Suppressor macrophage (primary cell): ENCODE measurements at places on chromosomes 11 and 22.

DNA sequence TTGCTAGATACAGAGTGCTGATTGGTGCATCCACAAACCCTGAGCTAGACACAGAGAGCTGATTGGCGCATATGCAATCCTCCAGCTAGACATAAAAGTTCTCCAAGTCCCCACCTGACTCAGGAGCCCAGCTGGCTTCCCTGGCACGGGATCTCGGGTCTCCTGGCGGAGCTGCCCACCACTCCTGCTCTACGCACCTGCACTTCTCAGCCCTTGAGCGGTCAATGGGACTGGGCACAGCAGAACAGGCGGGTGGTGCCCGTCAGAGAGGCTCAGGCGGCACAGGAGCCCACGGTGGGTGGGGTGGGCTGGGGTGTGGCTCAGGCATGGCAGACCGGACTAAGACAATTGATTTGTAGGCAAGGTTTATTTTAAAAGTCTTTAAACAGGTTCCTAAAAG is 1365.5 kb downstream of the FAM181B start:
- DNase-seq: no peak

DNA sequence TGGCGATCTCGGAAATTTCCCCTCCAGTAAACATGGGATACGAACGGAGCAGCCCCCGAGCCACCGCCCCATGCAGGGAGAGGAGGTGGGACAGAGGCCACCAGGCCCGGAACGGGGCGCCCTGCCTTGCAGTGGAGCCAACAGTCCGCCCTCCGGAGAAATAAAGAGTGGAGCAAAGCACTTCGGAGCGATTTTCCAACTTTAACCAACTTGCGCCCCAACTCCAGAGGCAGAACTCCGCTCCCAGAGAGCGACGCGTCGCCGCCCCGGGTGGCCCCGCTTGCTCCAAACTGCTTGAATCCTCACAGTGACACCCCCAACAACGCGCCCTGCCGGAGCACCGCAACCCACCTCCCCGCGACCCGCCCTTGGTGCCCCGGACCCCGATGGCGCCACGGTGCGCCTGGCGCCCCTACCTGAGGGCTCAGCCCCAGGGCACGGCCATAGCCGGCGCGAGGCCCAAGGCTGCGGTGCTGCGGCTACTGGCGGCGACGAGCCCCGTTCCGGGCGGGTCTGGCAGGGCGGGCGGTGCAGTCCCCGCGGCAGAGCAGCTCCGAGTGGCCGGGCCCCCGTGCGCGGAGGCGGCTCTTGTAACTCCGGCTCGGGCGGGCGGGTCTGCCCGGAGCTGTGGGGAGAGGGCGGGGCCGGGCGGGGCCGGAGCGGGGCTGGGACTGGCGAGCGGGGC is at the start of gene AHNAK:
Gene AHNAK (minus strand): TSS at position 563 of the 685 bp plus-strand sequence. CDS start 10,708 bp downstream, outside the sequence.
- peak; percentile 93 for DNase-seq

- DNase-seq: no peak
Observed at GRCh38 chr11:69129647-69130046, 26.1 kb upstream of the SMIM38 start.

DNA sequence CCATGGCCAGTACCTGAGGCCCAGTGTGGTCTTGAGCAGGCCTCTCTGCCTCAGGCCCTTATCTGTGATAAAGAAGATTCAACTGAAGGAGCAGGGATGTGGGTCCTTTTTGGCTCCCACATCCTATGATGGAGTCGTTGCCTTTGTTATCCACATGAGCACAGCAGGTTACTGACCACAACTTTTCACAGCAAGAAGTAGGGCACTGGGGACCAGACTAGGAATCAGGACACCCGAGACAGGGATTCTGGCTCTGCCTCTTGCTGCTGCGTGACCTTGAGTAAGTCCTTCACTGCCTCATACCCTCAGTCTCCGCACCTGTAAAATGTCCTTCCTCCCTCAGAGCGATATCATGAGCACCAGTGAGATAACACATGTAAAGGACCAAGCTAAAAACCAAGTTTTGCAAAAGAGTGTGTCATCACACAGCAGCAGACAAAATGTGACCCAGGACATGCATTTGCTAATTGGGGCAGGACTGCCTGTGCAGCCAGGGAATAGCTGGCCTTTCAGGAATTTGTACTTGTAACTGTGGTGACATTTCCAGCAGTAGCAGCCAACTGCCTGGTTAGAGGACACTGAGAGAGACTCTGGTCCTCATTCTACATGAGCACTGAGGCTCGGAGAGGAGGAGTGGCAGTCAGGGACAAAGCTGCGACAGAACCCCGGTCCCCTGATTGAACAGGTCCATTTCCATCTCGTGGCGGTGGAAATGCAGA is 13.2 kb upstream of the SMIM35 start:
- DNase-seq: no peak

DNA sequence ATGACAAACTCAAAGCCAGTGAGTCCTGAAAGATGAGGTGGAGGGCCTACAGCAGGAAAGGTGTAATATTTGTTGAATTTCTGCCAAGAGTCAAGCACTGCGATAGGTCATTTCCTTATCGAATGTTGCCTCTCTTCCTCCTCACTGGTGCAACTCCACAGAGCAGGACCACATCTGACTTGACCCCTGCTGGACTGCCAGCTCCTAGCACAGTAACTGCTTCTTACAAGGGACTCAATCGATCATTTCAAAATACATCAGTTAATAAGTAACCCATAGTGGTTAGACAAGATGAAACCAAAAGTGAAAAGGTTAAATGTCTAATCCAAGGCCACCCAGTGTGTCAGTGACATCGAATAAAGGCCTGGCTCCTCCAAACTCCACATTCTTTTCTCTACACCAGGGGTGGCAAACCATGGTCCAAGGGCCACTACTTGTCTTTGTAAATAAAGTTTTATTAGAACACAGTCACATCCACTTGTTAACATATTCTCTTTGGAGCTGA is 98.5 kb upstream of the CSNK2A3 start:
- no peak for DNase-seq

- no peak for DNase-seq
Observed at GRCh38 chr11:111357150-111358037, 21.7 kb downstream of the POU2AF1 start.

- DNase-seq: no peak
Observed at GRCh38 chr11:71170624-71171423, 81.6 kb downstream of the SHANK2 start.

DNA sequence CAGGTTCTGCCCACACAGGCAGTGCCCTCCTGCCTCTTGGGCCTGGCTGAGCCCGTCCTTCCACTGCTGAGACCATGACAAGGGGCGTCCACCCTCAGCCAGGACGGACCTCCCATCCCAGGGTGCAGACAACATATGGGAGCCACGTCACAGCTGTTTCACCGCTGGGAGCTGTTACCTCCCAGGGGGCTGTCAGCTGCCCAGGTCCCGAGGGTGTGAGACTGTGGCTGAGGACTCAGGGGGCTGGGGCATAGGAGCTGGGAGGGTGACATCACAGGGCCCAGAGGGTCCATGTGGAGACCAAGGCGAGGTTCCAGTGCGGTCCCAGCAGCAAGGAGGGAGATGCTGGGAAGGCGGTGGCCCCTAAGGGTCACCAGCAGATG is 17.9 kb upstream of the CTSD start:
- no peak for DNase-seq

DNA sequence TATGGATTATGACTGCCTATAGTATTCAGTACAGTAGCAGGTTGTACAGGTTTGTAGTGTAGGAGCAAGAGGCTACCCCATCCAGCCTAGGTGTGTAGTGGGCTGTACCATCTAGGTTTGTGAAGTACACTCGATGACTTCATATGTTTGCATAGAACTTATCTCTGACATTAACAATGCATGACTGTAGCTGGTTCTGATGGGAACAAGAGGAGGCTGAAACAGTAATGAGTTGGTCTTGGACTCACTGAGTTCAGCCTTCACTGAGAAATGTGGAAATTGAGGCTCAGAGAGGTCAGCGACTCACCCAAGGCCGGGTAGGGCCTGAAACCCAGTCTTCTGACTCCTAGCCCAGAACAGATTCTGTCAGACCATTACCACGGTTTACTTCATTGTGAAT is 13.0 kb downstream of the MYO7A start:
- no peak for DNase-seq

- no peak for DNase-seq
Observed at GRCh38 chr11:76699451-76700091, 29.0 kb upstream of the LRRC32 start.

DNA sequence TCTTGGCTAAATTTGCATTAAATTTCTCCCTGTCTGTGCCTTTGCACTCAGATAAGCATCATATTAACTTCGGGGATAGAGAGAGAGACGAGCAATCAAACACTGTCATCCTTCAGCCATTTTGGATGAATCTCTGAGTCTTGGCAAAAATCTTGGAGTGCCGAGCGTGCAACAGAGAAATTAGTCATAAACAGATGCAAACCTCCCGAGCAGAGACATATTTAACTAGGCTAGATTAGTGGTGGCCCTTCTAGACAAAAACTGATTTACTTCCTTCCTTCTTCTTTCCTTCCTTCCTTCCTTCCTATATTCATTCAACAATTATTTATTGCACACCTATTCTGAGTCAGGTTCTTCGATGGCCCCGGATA is 114.4 kb upstream of the BLID start:
- no peak for DNase-seq

- DNase-seq: no peak
Observed at GRCh38 chr22:44001521-44001920, 22.6 kb upstream of the PARVB start.

- DNase-seq: no peak
Observed at GRCh38 chr11:66739983-66740382, 11.0 kb upstream of the SPTBN2 start.

DNA sequence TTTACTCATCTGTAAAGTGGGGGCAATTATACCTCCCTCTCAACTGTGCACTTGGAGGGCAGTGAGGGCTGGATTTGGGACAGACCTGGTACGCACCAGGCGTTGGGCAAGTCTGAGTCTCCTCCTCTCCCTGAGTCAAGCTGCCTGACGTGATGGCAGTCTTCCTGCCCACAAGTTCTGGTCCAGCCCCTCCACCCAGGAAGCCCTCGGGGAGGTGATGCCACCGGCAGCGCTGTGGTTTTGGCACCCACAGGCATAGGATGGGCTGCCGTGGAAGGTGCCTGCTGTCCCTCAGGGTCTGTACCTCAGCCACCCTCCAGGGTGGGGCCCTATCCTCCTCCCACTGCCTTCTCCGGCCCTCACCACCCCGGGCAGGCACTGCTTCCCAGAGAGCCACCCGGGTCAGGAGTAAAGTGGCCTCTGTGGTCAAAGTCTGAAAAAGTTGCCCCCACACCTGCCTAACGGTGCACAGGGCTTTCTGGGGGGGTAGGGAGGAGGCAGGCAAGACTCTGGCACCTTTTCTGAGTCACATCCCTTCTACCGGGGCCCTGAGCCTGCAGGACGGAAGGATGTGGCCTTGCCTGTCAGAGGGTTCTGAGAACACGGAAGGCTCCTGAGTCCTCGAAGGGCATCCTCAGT is 6.5 kb upstream of the APOBEC3H start:
- no peak for DNase-seq

DNA sequence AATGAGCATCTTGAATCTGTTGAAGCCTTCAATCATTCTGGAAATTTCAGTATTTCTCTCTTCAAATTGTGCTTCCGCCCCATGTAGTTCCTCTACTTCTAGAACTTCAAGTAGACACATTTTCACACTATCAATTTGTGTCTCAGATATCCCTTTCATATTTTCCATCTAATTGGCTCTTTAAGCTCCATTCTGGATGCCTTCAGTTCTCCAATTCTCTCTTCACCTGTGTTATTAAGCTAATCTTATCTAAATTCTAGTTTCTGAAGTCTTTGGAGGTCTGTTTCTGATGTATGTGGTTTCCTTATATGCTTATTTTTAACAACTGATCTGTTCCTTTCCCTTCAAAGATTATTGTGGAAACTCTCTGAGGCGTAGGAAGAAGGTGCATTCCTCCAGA is 36.3 kb downstream of the CSTF3 start:
- no peak for DNase-seq

DNA sequence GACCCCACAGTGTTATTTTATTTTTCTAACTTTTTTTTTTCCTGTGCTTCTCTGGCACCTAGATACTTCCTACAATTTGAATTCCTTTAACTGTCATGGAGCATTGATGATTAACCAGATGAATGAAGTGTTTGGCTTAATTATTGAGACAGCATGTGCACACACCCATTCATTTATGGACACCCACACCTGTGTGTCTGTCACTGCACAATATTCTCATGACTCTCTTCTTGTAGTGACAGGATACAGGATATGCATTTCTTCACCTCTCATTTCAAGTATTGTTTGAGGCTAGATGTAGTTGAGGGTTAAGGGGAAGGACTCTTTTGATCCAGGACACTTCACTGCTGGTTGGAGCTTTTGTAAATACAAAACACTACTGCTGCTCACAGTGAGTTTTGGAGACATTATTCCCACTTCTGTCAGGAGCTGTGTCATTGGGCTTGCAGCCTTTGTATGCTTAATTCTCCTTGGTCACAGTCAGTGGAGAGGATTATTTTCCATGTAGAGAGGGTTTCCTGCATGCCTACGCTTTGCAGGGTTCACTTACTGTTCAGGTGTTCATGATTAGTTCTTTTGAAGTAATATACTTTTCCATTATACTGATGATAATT is 33.5 kb downstream of the SPECC1L start:
- DNase-seq: no peak

DNA sequence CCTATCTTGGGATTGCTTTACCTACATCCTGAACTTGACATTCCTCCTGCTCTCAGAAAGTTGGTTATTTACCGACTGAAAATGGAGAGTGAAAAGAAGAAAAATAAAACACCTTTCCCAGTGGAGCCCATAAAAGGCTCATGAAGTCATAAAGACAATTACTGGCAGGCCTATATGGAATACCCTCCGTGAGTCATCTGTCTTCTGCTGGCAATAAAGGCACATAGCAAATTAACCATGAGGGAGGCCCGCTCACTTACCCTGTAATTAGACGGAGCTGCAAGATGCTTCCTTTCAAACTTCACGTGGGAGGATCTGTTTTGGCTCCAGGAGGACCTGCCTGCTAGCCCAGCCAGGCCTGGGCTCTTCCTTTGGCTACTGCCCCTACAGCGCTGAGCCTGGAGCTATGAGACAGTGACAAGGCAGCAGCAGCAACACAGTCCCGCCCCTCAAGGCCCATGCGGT is 540.4 kb downstream of the BUD13 start:
- DNase-seq: no peak

- DNase-seq: no peak
Observed at GRCh38 chr22:45207981-45208664, 32.6 kb downstream of the KIAA0930 start.

- no peak for DNase-seq
Observed at GRCh38 chr22:19287889-19288288, 3.6 kb downstream of the CLTCL1 start.

GRCh38 chr22:25080855-25081254 is 118.8 kb upstream of the CRYBB3 start:
- DNase-seq: no peak

GRCh38 chr11:14551380-14551779 is 31.2 kb upstream of the PSMA1 start:
- no peak for DNase-seq
